ENCODE measurements at places on chromosomes 5 and 9.

GRCh38 chr5:91125916-91126315, 257.2 kb downstream of the ARRDC3 start:
- DNase-seq = no peak

DNA sequence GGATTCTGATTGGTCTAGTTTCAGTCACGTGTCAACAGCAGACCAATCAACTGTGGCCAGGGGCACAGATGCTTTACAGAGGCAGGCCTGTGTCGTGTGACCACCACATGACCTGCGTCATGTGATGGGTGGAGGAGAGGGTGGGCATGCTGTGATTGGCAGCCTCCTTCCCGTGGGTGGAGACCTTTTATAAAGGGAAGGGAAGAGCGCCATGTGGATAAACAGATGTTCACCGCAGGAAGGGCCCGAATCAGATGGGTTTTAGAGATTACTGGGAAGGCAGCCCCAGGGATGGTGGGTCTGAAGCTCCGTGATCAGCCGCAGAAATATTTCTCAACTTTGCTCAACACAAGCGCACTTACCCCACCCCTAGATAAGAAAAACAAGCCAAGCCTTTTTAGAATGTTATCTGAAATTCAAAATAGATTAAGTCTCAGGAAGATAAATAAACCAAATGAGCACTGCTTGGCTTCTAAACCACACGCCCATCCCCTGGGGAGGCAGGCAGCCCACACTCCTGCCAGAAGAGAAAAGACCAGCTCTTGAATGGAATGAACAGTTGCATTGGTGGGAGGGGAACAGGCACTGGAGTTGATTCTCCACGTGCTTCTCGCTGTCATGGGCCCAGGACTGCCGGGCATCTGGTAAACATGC, 43.6 kb downstream of the ROPN1L start:
- DNase-seq = no peak

DNA sequence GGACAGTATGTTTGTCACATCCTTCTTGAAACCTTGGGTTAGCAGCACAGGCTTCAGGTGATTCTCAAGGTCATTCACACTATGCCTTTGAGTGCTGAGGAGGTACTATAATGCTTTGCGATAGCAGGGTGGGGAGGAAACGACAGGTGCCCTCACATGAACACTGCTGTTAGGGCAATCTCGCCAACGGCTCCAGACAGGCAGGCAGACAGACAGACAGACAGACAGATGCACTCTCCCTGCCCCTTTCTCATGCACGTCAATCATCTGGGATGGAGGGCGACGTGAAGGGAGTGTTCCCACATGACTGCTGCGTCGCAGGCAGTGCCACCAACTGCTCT, 82.9 kb downstream of the RAPGEF1 start:
- no peak for DNase-seq

DNA sequence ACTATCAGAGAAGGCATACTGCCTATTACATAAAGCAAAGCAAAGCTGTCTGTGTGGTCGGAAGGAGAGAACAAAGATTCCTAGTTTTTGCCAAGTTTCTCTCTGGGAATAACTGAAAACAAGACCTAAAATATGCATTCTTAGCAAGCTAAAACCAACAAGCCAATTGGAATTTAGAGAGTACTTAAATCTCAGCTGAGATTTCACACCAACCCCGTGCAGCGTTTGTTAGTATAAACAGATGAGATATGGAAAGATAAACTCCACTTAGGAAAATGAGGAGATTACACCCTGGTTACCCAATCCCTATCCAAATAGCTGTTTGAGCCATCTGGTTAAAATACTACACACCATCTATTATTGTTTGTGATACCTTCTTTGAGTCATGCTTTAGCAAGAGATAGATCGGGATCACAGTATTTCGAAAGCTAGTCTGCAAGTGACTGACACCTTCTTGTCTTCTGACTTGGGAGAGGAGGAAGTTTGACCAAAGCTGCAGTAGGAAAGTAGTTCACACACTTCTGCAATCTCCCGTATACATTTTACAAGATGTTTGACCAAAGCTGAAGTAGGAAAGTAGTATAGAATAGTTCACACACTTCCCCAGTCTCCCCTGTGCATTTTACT, 18.2 kb downstream of the FAF2 start:
- DNase-seq = no peak

Data from DND-41 (cell line).